ENCODE measurements at places on chromosomes 5 and 9.

DNA sequence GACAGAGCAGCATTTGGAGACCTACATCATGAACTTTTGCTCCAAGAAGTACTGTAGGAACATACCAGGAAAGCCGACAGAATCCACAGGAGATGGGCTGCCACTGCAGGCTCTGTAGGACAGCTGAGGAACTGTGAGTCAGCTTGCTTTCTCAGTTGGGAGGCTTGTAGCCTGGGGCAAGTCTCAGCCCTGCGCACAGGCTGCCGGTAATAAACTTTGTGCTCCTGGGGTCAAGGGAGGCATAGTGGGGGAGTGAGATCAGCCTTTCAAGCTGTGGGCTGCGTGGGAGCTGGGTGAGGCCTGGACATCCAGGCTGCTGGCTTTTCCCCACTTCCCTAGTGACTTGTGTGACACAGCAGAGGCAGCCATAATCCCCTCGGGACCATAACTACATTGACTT is 718.0 kb upstream of the CDH10 start:
- no peak for DNase-seq

GRCh38 chr5:42429694-42430093 is 6.5 kb downstream of the GHR start:
- DNase-seq, result no peak

GRCh38 chr5:144183254-144183889 is 12.7 kb downstream of the KCTD16 start:
- DNase-seq, result no peak

DNA sequence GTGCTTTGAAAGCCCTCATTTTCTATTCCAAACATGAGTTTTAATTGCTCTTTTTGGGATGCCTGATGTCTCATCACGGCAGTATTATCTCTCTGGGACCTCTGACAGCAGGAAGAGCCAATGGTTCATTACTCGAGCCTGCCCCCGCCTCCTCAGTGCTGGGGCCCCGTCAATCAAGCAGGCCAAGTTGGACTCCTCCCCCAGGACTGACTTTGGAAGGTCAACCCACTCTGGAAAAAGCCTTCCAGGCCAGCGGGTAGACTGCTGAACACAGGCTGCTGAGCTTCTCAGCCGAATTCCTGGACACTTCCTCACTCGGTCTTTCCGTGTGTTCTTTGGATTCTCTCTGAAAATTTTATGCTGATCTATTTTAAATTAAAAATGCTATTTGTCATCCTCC is 9.5 kb upstream of the BARHL1 start:
- DNase-seq, result no peak

DNA sequence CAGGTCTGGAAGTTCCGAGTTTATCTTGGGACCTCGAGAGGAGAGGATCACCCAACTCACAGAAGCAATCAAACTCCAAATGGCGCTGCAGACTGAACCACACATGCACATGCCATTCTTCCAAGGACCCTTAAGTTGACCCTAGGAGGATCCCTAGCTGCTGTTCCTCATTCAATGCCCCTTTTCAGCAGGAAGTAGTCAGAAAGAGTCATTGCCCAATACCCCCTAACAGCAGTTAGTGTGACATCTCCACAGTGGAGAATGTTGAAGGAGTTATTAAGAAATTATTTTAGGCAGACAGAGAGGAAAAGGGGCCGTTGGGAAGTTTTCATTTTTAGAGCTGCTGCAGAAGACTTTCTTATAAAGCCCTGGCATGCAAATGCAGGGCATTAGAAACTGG is 229.9 kb upstream of the DAB2 start:
- DNase-seq, result no peak

- DNase-seq, result no peak
Observed at GRCh38 chr9:127503947-127504886, 52.9 kb downstream of the LRSAM1 start.

DNA sequence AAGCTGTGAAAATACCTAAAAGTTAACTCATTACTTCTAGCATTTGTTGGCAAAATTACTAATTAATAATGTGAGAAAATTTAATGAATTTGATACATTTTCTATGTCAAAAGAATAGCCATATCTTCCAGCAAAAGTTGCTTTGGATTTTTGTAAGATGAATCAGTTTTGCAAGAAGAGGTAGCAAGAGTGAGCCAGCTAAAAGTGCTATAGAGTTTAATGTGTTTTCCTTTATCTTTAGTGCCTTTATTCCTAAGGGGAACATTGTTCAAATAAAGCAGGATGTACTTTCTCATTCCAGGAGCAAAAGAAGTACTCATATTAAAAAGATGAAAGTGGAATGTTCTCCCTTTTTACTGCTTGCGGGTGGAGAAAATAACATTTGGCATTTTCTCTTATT is 622.2 kb downstream of the ANXA1 start:
- DNase-seq, result no peak

GRCh38 chr5:73327908-73328455 is 120.6 kb downstream of the FOXD1 start:
- DNase-seq, result no peak

DNA sequence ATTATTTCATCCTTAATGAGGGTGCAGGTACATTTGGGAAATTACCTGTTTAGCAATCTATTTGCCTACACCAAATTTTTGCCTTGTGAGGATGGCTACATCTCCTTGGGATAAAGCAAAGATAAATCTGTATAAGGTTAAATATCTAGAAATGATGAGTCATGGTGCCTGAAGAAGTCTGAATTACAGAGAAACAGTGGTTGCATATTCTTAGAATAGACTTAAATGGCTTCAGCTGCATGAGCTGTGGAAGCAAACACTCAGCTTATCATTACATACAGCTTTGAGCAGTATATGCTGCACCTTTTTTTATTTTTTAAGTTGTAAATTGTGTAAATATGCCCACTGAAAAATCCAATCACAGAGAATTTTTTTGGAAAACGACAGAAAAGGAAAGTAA is 153.5 kb downstream of the RAPGEF6 start:
- no peak for DNase-seq

DNA sequence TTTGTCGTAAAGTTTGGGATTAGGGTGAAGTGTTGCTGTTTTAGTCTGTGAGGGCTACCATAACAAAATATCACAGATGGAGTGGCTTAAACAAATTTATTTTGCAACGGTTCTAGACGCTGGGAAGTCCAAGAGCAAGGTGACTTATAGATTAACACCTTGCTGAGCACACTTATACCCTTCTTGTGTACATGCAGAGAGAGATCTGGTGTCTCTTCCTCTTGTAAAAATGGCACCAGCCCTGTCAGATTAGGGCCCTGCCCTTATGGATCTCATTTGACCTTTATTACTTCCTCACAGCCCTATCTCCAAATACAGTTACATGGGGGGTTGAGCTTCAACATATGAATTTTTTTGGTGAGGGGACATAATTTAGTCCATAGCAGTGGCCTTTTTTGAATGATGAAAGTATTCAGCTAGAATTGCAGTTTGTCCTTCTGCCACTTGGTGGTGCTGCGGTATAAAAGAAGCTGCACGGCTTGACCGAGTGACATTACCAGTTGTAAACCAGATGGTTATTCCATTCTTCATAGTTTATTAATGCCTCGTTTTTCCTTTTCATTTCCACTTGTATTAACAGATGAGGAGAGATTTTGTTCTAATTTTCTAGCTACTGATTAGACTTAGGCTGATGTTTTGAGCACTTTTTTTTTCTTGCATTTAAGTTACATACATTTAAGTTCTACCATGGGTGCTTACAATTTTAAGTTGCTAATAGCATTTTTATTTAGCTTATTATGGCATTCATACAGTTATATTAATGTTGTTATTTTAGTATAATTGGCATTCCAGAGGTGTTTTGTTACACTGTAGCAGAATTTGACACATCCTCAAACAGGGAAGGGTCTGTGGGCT is 19.4 kb downstream of the DCP2 start:
- peak; percentile 38 for DNase-seq

GRCh38 chr5:10854506-10855277 is 93.7 kb upstream of the DAP start:
- no peak for DNase-seq

DNA sequence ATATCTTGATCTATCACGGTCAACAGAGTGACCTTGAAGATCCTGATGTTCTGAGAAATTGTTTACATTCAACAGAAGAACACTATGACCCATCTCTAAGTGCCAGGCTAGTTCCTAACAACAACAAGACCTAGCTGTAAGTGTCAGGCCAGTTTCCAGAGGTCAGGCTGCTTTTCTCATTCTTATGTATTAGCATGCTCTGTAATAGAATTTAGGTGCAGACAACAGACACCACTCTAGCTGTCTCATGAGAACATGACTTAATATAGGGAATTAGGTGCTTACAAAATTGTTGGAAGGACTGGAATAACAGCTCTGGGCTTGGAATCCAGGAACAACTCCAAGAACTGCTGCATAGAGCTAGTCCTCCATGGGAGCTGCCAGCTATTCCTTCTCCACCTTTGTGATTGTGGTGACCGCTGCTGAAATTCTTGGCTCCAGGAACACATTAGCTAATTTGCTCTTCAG is 138.7 kb downstream of the SNX18 start:
- no peak for DNase-seq

- DNase-seq, result no peak
Observed at GRCh38 chr9:88889386-88889785, 101.9 kb upstream of the S1PR3 start.

DNA sequence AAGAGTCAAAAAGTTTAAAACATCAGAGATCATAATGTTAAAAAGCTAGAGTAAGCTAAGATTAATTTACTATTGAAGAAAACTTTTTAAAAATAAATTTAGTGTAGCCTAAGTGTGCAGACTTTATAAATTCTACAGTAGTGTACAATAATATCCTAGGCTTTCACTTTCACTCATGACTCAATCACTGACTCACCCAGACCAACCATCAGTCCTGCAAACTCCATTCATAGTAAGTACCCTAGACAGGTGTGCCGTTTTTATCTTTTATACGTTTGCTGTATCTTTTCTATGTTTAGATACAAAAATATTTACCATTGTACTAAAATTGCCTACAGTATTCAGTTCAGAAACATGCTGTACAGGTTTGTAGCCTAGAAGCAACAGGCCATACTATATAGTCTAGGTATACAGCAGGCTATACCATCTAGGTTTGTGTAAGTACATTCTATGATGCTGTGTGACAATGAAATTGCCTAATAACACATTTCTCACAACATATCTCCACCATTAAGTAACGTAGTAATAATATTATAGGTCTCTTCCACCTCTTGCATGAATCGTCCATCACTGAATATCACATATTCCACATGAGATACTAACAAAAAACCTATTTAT is 59.2 kb downstream of the MEGF9 start:
- DNase-seq, result peak; percentile 6

GRCh38 chr5:147921136-147921535 is 14.8 kb upstream of the C5orf46 start:
- DNase-seq, result no peak

GRCh38 chr5:105956456-105957196 is 1714.1 kb downstream of the EFNA5 start:
- peak; percentile 24 for DNase-seq

DNA sequence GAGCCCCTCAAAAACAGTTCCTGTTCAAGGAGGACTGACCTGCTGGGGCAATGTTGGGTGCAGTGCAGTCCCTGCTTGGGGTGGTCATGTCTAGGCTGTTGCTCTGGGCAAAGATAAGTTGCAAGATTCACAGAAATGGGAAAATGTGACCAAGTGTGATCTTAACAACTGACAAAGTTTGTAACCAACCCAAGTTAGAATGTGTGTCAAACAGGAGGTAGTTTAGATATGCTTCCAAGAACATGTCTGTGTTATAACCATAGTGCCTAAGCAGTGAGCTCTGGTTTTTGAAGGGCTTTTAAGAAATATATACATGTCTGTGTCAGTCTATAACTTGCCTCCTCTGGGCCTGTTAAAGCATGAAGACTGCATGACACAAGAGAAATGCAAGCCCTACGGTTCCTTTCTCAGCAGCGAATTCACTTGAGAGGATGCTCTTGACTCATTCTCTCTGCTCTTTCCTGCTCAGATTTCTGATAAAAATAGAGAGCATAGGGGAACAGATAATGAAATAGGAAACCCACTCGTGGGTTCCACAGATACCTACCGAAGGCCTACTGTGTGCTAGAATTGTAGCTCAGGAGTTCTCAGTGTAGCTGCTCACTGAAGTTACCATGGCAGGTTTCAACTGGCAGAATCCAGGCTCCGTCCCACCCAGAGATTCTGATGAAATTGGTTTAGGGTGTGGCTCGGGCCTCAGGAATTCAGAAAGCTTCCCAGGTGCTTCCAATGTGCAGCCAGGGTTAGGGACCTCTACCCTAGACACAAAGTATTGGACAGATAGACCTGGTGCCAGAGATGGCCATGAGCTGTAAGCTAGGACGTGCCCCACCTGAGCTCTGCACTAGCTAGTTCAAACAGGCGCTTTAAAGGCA is 52.4 kb downstream of the ARHGEF37 start:
- no peak for DNase-seq

- no peak for DNase-seq
Observed at GRCh38 chr5:126988021-126988569, 42.3 kb downstream of the MARCHF3 start.

GRCh38 chr9:27335075-27335474 is 38.1 kb upstream of the EQTN start:
- no peak for DNase-seq

GRCh38 chr9:4741365-4742089 is 525 bp upstream of the AK3 start:
- DNase-seq, result no peak

DNA sequence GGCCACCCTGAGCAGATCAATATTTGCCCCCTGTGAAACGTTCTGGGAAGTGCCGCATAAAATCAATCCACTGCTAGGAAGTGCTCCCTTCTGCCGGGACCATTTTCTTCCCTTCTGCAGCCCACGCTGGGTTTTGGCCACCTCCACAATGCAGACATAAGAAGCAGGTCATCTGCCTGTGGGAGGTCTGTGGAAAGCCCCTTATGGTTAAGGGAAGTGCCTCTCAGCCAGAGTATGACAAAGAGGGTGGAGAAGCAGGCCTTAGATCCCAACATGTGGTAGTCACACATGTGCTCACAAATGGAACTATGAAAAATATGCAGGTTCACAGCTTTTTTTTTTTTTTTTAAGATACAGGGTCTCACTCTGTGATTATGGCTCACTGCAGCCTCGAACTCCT is 82.8 kb downstream of the SLC1A3 start:
- DNase-seq, result peak; percentile 42

- no peak for DNase-seq
Observed at GRCh38 chr9:16217943-16218701, 652.3 kb downstream of the BNC2 start.

GRCh38 chr5:95533761-95534160 is 21.0 kb downstream of the SKIC3 start:
- DNase-seq, result no peak

DNA sequence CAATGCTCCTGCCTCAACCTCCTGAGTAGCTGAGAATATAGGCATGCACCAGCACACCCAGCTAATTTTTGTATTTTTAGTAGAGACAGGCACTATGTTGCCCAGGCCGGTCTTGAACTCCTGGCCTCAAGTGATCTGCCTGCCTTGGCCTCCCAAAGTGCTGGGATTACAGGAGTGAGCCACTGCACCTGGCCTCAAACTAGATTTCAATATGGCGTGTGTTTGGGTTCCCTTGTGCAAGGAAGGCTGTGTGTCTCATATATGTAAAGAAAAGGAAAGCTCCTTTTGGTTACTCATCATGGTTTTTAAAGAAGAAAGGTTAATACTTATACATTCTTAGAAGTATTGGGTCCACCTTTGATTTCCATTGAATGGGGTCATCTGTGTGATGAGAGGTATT is 70.7 kb downstream of the ANKRD33B start:
- no peak for DNase-seq
